T1000 (cell line): ENCODE measurements at places on chromosomes 2 and 18.

DNA sequence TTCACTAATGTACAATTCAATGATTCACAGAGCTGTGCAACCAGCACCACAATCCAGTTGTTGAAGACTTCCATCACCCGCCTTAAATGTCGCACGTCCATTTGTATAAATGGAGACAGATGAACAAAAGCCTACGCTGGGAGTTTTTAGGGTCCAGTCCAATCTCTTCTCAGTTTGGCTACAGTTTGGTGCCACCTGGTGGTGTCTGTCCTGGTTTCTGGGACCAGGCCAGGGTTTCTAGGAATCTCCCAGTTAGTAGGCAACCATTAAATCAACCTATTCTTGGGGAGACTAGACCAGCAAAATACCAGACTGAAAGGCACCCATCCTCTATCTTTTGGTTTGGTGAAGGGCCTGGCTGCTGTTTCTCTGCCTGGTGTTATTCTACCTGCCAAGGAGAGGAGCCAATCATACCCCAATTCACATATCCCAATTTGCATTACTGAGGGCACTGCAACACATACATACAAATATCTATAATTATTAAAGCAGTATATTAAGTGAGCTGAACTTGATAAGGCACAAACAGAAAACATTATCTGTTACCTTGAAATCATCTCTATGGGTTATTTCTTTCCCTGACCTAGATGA, 3.2 kb upstream of the DDX1 start:
- DNase-seq = no peak

- peak; percentile 74 for DNase-seq
Observed at GRCh38 chr2:7825591-7826312, 856.1 kb upstream of the ID2 start.

- DNase-seq = no peak
Observed at GRCh38 chr2:70960833-70961647, 17.4 kb upstream of the ANKRD53 start.

DNA sequence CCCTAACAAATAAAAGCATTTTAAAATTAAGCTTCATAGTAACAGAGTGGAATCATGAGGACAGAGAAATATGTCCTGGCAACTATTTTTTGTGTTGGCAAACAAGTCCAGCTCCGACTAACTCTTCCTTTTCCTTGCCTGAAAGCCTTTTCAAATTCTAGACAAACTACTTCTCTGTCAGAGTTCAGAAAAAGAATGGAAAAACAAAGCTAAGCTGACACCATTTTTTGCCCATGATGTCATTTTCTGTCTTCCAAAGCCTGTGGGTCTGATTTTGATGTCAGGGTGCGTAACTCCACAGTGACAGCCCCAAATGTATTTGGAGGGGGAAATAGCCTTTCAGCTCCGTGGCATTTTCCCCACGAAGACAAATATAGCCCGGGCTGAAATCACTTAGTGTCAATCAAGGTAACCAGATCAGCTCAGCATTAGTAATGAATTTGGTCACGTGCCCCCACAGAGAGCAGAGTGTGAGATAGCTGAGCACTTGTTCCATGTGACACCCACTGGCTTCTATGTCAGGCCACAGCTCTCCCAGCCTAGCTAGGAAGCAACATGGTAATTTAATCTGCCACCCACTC, 233.0 kb upstream of the SIX2 start:
- DNase-seq = no peak

- no peak for DNase-seq
Observed at GRCh38 chr2:220006152-220006621, 378.8 kb downstream of the SLC4A3 start.

GRCh38 chr2:224426656-224427055, 24.7 kb upstream of the FAM124B start:
- DNase-seq = no peak

DNA sequence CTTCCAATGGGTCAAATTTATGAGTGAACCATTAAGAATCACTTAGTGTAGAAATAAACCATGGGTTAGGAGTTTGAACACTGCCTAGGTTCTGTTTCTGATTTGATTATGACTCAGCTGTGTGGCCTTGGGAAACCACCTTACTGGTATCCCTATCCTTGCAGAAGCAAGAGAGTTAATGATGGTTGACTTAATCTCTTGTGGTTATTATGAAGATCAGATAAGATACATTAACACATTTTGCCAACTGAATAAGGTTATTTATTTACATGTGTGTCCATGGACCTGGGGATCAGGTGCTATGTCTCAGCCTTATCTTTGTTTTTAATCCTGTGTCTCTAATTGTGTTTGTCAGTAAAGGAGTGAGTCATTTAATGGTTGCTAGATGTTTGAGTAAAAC, 5.4 kb upstream of the KCNJ13 start:
- peak; percentile 26 for DNase-seq

DNA sequence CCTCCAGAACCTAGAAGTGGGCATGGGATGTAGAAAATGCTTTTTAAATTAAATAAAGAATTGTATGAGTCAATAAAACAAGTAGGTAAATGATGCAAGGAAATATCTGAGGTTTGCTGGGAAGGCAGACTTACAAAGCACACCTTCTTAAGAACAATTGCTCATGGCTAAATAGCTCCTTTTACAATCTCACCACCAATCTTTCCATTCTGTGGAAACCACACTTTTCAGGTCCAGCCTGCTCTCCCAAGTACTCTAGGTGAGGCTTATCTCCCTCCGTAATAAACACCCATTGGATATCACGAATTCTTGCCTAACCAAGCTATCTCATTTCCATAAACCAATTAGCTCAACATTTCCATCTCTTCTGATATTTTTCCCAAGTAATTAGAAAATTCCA, 91.5 kb upstream of the SLC8A1 start:
- no peak for DNase-seq

- no peak for DNase-seq
Observed at GRCh38 chr2:95374921-95375471, 27.5 kb upstream of the FAHD2A start.

DNA sequence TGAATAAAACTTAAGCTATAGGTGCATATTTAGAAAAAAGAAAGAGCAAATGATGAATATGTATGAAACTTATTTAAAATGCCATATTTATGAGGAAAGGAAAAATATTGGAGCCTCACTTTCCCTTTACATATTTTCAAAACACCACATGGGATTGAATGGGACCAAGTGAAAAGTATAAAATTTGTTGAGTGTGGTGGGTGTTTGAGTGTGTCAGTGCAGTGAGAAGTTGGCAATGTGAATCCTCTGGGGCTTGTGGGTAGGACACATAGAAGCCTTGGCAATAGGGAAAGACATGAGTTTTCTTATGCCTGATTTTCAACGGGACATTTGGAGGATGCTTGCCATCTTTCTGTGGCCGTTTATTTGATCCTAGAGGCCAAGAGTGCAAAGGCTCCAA, 502.2 kb upstream of the CELF4 start:
- no peak for DNase-seq

- DNase-seq = no peak
Observed at GRCh38 chr2:160751021-160751420, 257.4 kb upstream of the RBMS1 start.

DNA sequence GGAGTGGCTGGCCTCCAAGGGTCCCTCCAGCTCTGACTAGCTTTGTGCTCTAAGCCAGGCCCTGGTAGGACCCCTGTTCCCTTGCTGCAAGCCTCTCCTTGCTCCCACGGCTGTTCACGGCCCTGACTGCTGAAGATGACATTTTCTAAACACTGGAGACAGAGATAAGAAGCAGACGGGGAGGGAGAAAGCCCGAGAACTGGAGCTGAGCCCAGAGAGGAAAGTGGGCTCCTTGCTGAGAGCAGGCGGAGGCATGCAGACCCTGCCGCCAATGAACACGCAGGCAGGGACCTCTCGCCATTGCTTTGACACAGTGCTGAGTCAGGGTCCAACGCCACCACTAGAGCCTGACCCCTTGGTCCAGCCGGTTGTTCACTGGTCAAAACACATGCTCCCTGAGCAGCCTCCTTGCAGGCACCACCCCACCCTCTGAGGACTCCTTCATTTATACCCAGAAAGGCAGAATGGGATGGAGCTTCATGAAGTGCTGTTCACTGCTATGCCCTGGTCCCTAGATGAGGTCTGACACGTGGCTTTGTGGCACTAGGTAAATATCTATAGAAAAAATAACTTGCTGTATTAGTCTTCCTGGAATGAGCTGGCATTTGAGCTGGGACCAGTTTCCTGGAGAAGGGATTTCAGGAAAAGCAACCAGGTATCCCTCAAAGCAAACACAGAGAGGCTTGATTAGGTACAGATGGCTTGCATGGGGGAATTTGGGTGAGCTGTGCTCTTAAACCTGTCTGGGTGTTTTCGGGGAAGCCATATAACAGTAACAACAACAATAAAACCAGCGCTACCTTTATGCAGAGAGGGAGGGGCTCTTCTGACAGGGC, 65.7 kb downstream of the MCFD2 start:
- no peak for DNase-seq

DNA sequence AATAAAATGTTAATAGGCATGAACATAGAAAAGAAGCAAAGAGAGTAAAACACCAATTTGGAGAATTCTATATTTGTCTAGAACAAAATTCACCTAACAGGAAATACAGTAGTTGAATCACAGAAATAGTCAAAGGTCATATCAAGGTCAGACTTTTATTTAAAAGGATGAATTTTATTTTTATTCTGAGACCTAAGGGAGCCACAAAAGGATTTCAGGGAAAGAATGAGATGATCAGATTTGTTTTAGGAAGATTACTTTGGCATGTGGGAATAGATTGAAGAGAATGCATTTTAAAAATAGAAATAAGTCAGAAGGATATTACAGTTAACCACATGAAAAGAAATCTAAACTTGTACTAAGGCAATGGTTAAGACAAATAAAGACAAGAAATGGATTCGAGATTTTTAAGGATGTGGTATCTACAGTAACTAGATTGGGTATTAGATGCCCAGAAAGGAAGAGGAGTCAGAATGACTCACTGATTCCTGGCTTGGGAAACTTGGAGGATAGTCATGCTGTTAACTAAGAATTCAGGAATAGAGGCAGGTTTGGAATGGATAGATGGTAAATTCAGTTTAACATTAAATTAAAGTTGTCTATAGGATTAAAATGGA, 56.0 kb downstream of the METTL4 start:
- no peak for DNase-seq
